ENCODE measurements at places on chromosomes 13 and 19.
A peak's percentile ranks its signal among the peaks of the same experiment; 100 is the strongest.

GRCh38 chr13:82803341-82803740 is 1078.9 kb downstream of the SLITRK1 start:
- DNase-seq, result no peak

- DNase-seq, result no peak
These were observed 74.8 kb upstream of the IPO5 start for GRCh38 chr13:97878431-97879375.

GRCh38 chr19:11096210-11096841 is 7.1 kb downstream of the LDLR start:
- DNase-seq, result no peak

GRCh38 chr13:100565286-100565685 is 23.3 kb downstream of the GGACT start:
- no peak for DNase-seq

- DNase-seq, result no peak
These were observed 61.5 kb downstream of the B3GLCT start for GRCh38 chr13:31261241-31261640.

GRCh38 chr19:48784527-48784926 is 26.3 kb downstream of the BCAT2 start:
- no peak for DNase-seq

DNA sequence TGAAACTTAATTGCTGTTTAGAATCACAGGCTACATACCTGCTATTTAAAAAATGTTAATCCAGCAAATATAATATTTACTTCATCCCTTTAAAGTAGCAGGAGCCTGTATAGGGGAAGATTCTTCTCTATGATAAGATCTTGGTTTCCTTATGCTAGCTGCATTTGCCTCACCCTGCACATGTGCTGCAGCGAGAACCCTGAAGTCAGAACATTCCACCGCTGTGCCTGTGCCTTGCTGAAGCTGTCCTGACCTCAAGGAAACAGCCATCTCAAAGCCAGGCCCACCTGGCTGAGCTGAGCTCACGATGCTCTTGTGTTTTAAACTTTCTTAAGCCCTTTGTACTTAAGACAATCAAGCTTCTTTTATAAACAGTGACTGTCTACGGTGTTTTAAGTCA is 355.0 kb upstream of the PCDH20 start:
- DNase-seq, result no peak

- no peak for DNase-seq
These were observed 453 bp downstream of the ZNF256 start for GRCh38 chr19:57947088-57947418.

DNA sequence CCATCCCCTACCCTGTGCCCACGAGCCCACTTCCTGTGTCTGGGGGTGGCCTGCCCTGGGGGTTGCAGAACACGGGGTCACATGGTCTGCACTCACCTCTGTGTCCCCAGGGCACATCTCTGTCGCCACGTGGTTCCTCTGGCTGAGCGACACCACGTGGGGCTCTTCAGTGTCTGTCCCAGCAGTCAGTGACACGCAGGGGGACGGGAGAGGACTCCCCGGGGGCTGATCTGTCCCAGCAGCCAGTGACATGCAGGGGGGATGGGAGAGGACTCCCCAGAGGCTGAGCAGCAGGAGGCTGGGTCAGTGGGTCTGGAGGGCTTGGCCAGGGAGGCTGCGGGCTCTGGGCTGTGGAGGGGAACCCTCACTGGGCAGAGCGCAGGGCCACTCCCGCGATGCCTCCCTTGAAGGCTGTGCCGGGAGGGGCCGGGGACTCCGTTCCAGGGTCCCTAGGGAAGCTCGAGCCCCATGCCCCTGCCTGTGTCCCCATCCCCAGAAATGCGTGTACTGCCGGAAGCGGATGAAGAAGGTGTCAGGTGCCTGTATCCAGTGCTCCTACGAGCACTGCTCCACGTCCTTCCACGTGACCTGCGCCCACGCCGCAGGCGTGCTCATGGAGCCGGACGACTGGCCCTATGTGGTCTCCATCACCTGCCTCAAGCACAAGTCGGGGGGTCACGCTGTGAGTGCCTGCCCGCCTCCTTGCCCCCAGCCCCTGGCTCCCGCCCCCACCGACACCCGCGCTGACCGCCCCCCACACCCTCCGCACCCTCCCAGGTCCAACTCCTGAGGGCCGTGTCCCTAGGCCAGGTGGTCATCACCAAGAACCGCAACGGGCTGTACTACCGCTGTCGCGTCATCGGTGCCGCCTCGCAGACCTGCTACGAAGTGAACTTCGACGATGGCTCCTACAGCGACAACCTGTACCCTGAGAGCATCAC is 174.8 kb downstream of the KDM4B start:
- no peak for DNase-seq

GRCh38 chr13:19184176-19184575 is 2.6 kb upstream of the TUBA3C start:
- peak; percentile 29 for DNase-seq

GRCh38 chr13:109372666-109373065 is 413.7 kb downstream of the IRS2 start:
- no peak for DNase-seq

DNA sequence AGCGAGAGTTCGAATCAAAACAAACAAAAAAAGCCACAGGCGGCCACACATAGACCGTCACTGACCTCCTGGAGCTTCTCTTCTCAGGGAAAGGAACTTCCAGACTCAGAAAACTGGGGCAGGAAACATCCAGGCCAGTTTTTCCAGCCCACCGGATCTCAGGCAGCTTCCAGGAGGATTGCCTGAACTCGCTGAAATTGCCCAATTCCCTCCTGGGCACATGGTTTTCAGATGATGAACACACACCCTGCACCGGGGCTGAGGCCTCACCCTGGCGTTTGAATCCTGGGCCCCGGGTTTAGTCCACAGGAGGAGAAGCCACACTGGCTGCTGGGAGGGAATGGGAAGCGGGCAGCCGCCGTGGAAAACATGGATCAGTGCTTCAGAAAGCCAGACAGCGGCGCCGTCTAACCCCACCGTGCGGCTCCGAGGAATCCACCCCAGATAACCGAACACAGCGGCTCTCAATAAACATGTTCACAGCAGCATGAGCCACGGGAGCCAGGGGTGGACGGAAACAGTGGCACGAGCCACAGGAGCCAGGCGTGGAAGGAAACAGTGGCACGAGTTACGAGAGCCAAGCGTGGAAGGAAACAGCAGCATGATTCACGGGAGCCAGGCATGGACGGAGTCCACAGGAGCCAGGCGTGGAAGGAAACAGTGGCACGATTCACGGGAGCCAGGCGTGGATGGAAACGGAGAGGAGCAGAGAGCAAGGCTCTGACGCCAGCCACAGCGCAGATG is 18.2 kb upstream of the PTBP1 start:
- DNase-seq, result peak; percentile 91

DNA sequence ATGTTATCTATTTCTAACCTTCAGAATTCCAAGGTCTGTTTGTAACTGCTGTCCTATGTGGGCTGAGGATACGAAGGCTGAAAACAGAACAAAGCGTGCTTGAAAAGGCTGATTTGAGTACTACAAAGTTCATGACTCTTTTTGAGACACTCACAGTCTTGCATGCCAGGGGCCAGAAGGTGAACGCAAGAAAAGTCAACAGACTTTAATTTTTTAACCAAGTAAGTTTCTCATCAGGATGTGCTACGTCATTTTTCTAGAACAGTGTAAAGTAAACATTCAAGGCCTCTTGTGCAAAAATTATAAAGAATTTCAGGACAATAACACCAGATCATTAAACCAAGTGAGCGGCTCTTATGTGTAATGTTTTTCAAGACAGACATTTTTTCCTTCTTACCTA is 163.5 kb downstream of the COG6 start:
- no peak for DNase-seq

DNA sequence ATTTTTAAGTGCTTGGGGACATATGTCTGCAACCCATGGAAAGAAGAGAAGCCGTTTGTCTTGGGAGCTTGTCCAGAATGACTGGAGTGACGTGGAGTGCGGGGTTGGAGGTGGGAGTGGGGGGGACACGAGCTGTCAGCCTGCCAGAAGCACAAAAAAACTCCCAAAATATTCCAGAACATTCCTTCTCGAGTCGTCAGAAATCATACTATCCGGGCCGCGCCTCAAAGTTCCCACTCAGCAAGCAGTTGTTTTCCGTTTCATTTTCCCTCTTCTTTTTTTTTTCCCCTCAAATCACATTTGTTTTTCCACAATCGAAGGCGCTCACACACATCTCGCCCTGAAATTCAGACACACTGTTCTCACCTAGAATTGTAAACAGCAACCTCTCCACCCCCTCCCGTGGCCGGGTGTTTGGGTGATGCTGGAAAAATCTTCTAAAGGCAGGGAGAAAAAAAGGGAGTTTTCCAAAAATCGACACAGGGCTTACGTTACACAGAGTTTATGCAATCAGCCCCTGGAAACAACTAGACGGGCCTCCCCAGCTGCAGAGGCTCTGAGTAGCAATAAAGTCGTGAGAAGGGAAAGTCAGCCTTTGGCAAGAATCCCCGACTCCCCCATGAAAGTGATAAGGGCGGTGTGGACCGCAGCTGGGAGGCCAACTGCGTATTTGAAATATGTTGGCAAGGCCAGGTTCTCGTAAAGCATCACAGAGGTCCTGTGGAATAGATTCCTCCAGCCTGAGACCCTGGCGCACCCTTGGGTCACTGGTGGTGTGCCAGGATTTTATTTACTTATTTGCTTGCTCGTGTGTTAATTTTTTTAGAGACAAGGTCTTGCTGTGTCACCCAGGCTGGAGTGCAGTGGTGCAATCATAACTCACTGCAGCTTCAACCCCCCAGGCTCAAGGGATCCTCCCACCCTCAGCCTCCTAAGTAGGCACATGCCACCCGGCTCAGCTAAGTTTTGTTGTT is 31.2 kb upstream of the KLF2 start:
- DNase-seq, result peak; percentile 87

- no peak for DNase-seq
These were observed 24.5 kb upstream of the SLC7A1 start for GRCh38 chr13:29619995-29620394.

GRCh38 chr19:50173127-50173526 is 10.0 kb upstream of the IZUMO2 start:
- DNase-seq, result no peak

- no peak for DNase-seq
These were observed 179.6 kb downstream of the EFNB2 start for GRCh38 chr13:106355866-106356265.

DNA sequence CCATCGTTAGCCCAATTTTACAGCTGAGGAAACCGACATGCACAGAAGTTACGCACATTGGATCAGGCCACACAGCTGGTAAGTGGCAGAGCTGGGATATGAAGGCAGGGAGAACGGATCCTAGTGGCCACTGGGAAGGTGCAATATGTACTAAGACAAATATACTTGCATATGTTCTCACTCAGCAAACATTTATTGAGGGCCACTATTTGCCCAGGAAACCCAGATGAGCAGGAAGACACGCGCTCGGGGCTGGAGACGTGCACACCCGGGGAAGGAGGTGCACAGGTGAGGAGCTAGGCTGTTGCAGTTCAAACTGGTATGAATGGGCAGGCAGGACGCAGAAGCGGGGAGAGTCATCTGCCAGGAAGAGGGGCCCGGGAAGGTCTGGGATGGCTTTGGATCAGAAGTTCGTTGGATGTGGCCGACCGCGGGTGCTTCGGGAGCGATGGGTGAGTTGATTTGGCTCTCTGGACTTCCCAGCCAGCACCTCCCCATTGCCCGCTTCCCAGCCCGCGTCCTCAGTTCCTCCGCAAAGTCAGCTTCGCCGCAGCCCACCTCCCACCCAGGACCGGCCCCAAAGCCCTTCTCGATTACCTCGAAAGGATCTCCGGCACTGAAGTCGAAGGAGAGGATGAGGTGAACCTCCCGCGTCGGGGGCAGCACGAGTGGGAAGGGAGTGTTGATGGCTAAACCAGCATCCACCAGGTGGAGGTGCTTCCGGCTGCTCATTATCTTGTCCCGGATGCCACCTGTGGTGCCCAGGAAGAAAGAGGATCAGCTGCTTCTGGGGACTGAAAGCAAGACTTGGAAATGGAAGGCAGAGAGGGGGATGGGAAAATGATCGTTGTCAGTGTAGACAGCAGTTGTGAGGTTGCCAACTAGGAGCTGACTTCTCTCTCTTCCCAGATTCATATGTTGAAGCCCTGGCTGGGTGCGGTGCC is 17.8 kb upstream of the CABP5 start:
- no peak for DNase-seq

DNA sequence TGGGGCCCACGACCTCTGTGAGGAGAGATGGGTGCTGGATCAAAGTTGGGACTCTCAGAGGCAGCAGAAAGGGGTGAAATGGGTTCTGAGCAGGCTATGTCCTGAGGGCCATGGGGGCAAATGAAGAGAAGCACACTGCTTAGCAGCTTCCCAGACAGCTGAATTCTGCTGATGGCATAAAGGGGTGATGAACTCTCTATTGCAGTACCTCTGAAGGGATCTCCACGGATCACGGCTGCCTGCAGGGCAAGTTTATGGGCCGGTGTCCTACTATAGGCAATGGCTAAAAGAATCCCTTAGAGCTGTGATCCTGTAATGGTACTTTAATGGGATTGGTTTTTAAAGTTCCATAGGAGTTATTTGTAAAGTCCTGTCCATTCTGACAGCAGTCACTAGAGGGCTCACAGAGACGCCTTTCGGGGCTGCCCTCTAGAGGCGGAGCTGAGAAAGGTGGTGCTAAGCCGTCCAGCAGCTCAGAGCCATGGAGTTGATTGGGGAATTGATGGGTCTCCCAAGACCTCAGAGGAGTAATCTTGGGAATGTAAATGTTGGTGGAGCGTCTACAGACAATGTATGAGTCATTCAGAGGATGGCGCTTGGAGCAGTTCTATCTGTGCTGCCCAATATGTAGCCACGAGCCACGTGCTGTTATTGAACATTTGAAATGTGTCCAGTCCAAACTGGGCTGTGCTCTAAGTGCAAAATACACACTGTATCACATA is 287.3 kb downstream of the COG6 start:
- peak; percentile 87 for DNase-seq

- DNase-seq, result no peak
These were observed 40.3 kb downstream of the PDE4A start for GRCh38 chr19:10460714-10461046.

- peak; percentile 84 for DNase-seq
These were observed 6.8 kb downstream of the RPS11 start for GRCh38 chr19:49502866-49503581.

- DNase-seq, result no peak
These were observed 345.7 kb downstream of the MTUS2 start for GRCh38 chr13:29165840-29166239.

DNA sequence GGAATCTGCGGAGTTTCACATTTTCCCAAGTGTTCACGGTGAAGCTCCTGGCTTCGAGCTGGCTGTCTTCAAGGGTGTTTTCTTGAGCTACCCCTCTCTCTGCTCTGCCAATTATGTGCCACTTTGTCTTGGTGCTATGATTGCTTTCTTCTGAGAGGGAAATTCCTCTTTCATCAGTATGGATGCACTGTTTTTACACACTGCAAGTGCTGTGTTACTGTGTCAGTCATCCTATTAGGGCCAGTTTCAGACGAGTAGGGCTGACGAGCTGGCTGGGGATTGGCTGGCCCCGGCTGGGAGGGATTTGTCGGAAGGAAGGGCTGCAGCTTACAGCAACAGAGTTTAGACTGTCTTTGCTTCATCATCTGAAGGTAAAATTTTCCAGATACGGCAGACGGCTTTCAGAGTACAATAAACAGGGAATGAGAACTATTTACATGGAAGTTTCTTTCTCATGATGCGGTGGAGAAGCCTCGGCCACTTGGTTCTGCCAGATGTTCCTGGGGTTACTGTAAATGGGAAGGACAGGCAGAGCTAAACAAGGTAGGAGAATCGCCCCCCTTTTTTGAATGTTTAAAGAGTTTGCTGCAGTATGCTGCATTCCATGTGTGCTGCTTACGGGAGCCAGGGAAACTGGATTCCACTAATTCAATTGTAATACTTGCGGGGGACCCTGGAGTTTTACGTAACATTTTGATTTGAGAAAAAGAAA is at the start of gene MBNL2:
TSS of gene MBNL2 (plus strand) at position 345 of the 712 bp plus-strand sequence. CDS start 53,903 bp downstream, outside the sequence.
- peak; percentile 97 for DNase-seq

GRCh38 chr13:110626521-110626920 is 11.2 kb downstream of the NAXD start:
- no peak for DNase-seq

- no peak for DNase-seq
These were observed 4.3 kb upstream of the ZNF17 start for GRCh38 chr19:57406516-57407123.
